ENCODE measurements at places on chromosomes 1 and 21. TPM values are rescaled to one million over a fixed set of nuclear protein-coding genes. Genes with fewer than 3 reads are reported as not detected.
A peak's percentile ranks its signal among the peaks of the same experiment; 100 is the strongest.

- DNase-seq, result no peak
Measured at GRCh38 chr1:163295949-163296348, 25.8 kb upstream of the NUF2 start.

DNA sequence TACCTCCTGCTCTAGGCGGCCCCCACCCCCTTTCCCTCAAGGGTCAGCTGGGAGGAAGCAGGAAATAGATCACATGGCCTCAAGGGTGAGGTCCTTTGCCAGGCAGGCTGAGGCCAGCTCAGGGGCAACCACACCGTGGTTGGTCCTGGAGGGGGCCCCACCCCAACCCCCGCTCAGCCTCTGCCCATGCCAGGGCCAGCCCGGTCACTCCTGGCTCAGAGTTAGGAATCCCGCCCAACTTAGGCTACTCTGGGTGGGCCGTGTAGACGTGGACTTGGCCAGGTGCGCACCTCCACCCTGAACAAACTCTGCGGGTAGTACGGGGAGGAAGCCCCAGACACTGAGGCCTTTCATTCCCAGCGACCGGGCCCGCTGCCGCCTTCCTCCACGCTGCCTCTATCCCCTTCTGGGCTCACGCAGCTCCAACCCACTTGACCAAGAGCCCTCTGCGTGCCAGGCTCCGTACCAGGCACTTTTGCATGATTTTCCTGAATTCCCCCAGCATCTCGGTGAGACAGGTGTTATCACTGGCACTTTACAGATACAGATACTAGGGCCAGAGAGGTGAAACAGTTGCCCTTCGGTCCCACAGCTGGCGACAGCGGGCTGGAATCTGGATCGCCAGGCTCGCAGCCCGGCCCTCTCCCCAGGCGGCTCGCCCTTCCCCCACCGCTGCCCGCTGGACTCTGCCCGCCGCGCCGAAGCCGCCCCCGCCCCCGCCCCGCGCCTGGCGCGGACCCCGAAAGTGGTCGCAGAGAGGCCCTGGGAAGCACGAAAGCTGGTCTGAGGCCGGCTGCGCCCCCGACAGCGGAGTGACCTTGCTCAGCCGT lies 769 bp downstream of the GALE start:
- DNase-seq, result peak; percentile 91

GRCh38 chr1:14945132-14946010 lies 208.2 kb upstream of the TMEM51 start:
- no peak for DNase-seq

GRCh38 chr1:9100471-9101043 lies 28.3 kb downstream of the GPR157 start:
- no peak for DNase-seq

C1QA gene
- total RNA-seq, result 347 TPM

MEX3A gene
- total RNA-seq, result 0.58 TPM

DNA sequence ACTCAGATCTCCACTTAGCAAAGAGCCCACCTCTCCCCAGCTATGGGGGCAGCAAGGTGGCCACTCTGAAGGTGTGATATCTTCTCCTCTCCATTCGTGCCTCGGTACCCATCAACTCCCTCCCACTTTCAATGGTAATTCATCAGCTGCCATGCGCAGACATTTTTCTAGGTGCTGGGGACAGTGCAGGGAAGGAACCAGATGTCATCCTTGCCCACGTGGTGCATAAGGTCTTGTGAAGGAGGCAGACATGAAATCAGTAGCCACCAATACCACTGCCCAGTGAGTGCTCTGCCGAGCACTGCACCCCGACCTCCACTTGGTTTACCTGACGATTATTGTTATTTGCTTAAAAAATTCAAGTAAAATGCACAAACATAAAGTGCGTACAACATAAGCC lies 76.3 kb upstream of the CSF3R start:
- peak; percentile 24 for DNase-seq

DNA sequence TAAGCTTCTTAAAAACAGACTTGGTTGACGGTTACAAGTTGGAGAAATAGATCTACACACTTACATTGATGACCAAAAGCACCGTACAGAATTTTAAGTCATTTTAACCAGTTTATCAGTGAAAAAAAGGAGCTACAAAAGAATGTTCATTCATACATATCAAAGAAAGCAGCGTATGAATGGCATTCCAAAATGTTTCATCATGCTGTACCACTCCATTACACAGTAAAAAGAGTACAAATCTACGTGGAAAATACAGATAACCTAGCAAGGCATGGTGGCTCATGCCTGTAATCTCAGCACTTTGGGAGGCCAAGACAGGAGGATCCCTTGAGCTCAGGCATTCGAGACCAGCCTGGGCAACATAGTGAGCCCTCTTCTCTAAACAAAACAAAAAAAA lies 40.3 kb downstream of the ZZZ3 start:
- DNase-seq, result no peak

- no peak for DNase-seq
Measured at GRCh38 chr1:17263936-17264335, 15.0 kb downstream of the PADI3 start.

- DNase-seq, result no peak
Measured at GRCh38 chr1:8281843-8282509, 35.9 kb upstream of the SLC45A1 start.

S100A8 gene
- total RNA-seq, result 674 TPM

GRCh38 chr1:96253246-96254035 lies 468.1 kb upstream of the PTBP2 start:
- no peak for DNase-seq

- no peak for DNase-seq
Measured at GRCh38 chr1:17587693-17588047, 48.2 kb downstream of the ARHGEF10L start.

FAM78B gene
- 1.7 TPM for total RNA-seq

GRCh38 chr1:204472660-204473059 lies 21.9 kb downstream of the PIK3C2B start:
- no peak for DNase-seq

PCBP3 gene
- total RNA-seq, result 32.4 TPM

GRCh38 chr1:203026666-203027663 lies 674 bp downstream of the PPFIA4 start:
- DNase-seq, result peak; percentile 83

GRCh38 chr1:114756949-114757454 lies 782 bp downstream of the CSDE1 start:
- no peak for DNase-seq

DNA sequence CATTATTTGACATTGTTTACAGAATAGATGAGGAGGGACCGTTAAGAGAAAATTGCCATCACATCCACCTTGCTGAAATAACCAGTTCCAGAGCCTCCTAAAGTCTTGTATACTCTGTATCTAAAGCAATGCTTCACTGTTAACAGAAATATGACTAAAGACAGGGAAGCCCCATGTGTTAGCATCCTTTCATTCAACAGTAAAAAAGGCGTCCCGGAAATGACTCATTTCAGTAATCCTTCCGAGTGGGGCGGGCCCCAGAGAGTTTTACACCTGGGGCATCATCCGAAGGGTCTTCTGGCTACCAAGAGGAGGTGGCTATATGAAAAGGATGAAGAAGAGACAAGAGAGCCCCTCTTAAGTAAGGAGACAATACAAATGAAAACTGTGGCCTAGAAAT lies 227.2 kb downstream of the SLC45A1 start:
- DNase-seq, result no peak

- DNase-seq, result no peak
Measured at GRCh38 chr21:43757601-43758000, 18.5 kb downstream of the CSTB start.

DNA sequence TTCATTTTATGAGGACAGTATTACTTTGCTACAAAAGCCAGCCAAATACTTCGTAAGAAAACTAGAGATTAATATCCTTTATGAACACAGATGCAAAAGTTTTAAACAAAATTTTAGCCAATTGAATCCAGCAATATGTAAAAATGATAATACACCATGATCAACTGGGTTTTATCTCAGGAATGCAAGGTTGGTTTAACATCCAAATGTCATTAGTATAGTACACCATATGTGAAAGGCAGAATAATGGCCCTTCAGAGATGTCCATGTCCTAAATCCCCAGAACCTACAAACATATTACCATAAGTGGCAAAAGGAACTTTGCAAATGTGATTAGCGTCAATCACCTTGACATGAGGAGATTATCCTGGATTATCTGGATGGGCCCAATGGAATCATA lies 16.7 kb upstream of the KCNJ6 start:
- no peak for DNase-seq

GRCh38 chr1:154616659-154617345 lies 8.8 kb upstream of the ADAR start:
- DNase-seq, result no peak

DNA sequence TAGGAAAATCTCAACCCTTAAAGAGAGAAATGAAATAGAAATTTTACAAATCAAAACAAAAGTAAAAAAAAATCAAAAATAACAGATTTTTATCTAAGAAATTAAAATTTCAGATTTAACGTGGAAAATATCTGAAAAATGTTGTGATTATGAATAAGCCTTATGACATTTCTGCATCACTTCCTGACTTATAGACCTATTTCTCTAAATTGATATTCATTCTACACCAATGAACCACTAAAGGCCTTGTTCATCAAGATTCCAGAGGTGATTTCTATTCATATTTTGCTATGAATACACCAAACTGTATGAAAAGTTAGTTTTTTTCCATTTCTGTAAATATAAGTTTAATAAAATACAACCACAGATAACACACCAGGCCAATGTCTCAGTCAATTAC lies 261.5 kb downstream of the SMYD3 start:
- DNase-seq, result no peak

DNA sequence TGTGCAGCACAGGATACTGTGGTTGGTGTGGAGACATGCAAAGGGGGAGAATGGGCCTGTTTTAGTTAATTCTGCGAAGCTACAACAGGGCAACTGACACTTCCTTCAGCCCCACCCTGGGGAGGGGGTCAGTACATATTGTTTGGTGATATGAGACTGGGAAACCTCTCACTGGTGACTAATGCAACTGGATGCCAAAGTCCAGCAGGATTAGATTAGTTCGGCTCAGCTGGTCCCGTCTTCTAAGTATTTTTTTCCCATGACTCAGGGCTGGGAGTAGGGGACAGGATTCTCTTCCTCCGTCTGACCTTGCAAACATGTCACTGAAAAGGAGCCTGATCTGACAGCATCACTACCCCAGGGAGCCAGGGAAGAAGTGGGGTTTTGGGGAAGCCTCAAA lies 43.0 kb downstream of the PLXNA2 start:
- DNase-seq, result no peak

DNAH14 gene
- total RNA-seq, result 4.8 TPM

IGSF21 gene
- 2.6 TPM for total RNA-seq

DNA sequence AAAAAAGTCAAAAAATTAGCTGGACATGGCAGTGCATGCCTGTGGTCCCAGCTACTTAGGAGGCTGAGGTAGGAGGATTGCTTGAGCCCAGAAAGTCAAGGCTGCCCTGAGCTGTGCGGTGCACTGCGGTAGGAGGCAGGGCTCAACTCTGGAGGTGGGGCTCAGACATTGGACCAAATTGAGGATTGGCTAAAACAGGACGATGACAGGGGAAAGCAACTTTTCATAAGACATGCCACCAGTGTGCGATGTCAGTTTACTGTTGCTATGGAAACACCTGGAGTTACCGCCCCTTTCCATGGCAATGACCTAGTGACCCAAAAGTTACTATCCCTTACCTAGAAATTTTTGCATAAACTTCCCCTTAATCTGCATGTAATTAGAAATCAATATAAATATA lies 85.3 kb downstream of the DISP3 start:
- DNase-seq, result no peak

ZNF683 gene
- total RNA-seq, result not detected

GRCh38 chr1:43636006-43636641 lies 13.8 kb upstream of the KDM4A start:
- no peak for DNase-seq

DNA sequence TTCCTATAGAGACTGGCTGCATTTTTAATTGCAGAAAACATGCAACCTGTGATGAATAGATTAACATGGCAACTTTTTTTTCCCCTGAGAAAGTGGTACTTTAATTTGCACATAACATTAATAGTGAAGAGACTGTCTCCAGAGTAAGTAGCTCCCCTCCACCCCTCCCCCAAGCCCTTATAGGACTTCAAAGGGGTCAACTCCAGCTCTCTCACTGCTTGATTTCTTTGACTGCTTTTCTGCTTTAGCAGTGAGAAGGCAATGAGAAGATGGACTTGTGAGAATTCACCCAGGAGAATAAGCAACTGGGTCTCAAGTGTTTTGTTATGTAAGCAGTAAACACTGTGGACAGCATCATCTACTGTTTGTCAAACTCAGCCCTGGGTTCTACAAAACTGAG lies 355.0 kb downstream of the CAMTA1 start:
- no peak for DNase-seq

- no peak for DNase-seq
Measured at GRCh38 chr1:179814546-179814838, 63.1 kb downstream of the TOR1AIP2 start.

GRCh38 chr1:171814692-171815091 lies 26.6 kb upstream of the DNM3 start:
- DNase-seq, result no peak

JAM2 gene
- total RNA-seq, result 13.3 TPM

- no peak for DNase-seq
Measured at GRCh38 chr1:113281550-113281949, 108.8 kb upstream of the MAGI3 start.

Measured in mesenteric fat pad (tissue), 1 donor.